Fibroblast of mammary gland (primary cell): ENCODE measurements at places on chromosomes 2 and 18.
A peak's percentile ranks its signal among the peaks of the same experiment; 100 is the strongest.

DNA sequence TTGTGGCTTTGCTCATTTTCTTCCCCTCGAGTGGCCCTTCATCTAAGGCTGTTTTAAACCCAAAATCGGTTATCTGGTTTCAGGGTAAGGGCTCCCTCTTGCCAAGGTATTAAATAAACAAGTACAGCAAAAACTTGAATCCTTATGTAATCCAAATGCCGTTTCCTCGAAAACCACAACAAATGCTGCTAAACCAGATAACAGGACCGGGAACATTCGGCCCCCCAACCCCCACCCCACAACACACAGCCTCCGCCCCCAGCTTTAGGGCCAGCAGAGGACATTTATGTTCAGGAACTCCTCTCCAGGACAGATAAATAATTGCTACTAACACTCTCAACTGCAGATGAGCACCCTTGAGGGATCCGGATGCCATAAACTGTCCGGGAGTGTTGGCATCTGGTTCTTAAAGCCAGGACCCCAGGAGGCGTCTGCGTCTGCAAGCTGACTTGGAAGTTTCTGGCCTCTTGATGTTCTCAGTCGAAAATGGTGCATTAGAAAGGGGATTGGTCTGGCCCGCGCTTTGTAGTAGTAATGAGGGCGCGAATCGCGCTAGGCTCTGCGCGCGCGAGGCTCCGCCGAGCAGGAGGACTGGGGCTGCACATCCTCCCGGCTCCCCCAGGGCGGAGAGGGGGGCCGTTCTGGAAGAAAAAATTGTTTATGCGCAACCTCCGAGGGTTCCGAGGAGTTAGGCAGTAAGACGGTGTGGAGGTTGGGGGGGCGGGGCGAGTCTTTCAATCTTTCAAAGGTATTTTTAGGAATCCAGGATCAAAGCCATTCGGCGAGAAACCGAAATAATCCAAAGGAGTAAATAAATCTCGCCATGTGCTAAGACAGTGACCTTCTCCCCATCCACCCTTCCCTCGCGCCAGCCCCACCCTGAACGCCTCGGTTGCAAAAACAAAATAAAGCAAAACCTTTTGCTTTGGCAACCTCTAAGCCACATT is 3.9 kb upstream of the ID2 start:
- DNase-seq = peak; percentile 44

DNA sequence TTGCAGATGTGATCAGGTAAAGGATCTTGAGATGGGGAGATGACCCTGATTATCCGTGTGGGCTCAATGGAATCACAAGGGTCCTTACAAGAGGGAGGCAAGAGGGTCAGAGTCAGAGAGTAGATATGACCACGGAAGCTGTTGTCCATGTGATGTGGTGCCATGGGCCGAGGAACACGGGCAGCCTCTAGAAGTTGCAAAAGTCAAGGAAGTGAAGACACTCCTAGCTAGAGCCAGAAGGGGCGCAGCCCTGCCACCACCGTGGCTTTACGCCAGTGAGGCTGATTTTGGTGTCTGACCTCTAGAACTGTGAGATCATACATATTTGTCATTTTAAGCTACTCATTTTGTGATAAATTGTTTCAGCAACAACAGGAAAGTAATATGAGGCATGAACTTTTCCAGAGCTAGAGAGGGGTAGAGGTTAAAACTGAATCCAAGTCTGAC is 114.4 kb downstream of the CAPN13 start:
- DNase-seq = no peak

DNA sequence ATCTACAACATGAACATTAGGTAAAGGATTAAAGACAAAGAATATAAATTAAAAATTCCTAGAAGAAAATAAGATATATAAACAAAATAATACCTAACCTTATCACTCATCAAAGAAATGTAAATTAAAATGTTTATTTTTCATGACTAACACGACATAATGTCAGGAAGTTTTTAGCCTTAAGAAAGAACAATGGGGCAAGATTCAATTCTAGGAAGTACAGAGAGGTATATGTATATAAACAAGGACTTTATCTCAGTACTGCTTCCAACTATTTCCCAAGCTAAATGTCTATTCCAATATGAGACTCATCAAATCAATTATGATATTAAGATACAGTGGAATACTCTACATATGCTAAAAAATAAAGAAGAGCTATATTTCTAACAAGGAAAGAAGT is 44.1 kb downstream of the TTC21B start:
- DNase-seq = no peak

GRCh38 chr2:169928463-169928864 is 101.2 kb downstream of the UBR3 start:
- peak; percentile 67 for DNase-seq

DNA sequence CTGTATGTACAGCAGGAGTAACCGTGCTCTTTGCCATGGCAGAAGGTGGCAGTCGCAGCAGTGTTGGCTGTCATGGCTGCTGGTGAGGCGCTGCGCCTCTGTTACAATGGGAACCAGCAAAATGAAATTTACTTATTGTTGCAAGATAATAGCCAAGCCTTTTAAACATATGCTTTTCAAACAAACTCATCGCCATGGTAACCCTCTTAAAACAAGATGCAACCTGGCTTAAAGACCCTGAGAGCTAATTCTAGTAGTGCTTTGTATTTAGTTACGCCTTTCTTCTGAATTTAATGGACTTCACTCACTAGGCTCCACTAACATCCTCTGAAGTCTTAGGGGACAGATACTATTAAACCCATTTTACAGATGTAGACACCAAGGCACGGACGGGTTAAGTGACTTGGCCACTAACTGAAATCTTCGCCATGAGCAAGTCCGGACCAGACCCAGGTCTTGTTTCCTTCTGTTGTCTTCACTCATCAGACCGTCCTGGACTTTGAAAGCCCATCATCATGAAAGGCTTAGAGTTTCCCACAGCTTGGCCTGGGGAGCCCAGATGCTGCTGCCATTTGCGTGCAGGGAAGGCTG is 111.6 kb upstream of the ODC1 start:
- no peak for DNase-seq

DNA sequence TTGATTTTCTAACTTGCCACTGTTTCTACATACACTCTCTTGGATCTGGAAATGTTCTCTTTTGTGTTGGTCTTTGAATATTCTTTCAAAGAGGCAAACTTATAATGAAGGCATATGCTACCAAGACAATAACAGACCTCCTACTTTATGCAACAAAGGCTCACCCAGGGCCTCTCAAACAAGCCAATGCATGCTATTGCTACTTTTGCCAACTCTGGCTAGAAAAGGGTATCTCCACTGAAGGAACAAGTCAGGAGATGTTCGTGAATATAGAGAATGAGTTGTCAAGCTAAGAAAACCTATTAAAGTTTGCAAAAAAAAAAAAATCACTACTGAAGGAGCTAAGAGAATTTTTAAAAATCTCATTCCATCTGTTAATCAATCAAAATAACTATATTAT is 15.9 kb upstream of the DSG2 start:
- DNase-seq = no peak

DNA sequence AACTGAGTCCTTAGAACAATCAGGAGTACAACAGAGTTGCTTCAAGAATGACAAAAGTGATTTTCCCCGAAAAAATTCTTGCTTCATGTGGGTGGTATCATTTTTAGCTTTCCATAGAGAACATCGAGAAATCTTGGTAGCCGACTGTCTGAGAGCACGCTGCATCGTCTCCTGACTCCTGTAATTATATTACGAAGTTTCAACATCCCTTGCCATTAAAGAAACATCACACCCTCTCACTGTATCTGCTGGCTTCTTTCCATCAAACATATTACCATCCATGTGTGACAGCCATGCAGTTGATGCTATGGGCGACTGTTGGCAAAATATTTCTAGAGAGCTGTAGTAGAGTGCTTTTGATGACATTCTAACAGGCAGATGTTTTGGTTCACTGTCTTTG is 311.2 kb downstream of the CMPK2 start:
- DNase-seq = no peak

GRCh38 chr18:34901299-34901698 is 139.9 kb upstream of the MAPRE2 start:
- peak; percentile 29 for DNase-seq

DNA sequence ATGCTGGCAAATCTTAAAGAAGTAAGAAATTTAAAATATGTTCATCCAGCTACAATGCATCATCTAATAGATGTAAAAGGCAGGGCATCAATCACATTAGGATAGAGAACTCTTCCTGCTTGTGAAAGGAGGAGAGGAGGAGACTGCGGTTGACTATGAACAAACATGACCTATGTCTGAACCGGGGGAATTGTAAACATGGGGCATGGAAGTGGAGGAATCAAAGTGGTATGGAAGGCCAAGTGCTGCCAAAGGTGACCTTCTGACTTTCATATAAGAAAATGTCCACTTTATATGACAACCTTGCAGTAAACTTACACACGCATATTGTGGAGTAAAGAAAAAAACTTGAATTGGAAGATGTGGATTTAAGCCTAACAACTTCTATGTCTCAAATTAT is 20.0 kb upstream of the SLC8A1 start:
- DNase-seq = no peak

DNA sequence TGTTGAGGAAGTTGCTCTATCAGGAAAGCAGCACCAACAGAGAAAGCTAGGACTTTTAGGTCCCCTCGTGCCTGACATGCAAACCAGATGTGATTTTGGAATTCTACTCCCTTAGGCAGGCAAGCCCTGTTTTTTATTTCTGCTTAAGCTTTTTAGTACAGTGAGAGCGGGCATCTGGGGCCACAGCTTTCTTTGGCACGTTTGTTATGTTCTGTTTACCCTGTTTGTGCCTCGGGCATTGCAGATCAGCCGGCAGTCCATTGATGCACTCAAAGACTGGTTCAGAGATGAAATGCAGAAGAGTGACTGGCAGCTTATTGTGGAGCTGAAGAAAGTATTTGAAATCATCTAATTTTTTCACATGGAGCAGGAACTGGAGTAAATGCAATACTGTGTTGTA is 61.9 kb downstream of the EIF5B start:
- DNase-seq = no peak

DNA sequence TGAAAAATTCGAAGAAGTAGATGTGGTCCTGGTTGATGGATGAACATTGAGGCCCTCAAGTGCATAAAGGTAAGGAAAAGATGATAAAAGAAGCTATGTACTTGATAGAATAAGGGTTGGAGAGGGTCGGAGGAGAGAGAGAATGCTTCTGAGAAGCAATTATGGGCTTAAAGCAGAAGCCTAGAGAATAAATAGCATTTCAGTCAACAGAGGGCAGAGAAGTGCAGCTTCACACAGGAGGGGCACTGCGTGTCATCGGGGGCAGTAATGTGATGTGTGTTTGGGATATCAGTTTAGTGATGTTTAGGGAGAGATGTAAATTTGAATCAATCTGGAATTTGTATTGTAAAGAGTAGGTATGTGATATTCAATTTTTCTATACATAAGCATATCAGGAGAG is 334.5 kb downstream of the PIK3C3 start:
- no peak for DNase-seq

DNA sequence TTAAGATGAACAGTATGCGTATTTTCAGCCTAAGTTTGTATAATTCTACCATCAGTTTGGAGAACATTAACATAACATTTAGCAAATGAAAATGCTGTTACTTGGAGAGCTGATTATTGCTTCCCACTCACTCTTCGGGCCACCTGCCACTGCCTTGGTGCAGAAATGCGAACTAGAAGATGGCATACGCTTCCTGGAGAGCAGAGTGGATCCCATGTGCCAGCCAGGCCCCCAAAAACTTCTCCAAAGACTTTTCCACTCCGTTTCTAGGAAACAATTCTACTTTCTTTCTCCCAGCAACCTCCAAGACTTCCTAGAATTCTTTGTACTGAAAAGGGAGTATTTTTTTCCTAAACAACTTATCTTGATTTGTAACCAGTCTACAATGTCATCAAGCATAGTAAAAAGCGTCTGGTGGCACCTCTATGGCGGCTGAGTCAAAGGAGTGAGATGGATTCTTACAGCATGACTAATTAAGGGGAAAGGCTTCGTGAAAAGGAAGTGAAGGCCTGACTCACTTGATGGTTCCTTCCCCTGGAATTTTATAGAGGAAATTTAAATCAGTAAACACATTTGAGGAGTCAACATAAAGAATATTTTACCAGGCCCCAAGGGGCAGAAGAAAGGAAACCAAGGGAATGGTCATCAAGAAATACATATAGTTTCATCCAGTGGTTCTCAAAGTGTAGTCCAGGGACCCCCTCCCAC is 36.6 kb downstream of the FEZ2 start:
- DNase-seq = peak; percentile 90

DNA sequence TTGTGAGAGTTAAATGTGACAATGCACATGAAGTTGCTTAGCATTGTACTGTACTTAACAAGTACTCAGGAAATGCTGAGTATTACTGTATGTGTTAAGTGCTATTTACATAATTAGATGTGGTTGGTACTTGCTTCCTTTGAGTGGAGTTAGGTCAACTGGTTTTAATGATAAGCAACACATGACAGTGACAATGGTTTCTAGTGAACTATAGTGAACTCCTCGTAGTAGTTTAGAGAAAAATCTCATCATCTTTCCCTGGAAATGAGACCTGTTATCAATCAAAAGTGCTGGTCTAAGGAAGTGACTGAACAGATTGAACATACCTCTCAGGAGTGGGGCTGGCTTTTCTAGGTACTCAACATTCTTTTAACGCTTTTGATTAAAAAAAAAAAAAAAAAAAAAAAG is 29.2 kb upstream of the ZDBF2 start:
- DNase-seq = no peak

DNA sequence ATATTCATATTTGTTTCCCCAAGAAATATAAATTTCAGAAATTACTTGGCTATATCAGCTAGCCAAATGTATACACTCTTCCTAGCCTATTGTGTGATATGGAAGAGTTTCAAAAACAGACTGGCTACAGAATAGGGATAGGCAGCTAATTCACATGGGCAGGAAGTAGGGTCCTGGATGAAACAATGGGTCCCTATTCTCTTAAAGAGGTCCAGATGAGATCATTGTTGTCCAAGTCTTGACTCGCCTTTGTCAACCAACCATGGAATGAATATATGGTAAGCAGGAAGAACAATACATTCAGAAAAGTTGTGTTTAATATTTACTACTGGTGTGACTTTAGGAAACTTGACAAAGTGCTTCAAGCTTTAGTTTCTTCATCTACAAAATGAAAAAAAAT is 319.9 kb downstream of the NBAS start:
- no peak for DNase-seq

DNA sequence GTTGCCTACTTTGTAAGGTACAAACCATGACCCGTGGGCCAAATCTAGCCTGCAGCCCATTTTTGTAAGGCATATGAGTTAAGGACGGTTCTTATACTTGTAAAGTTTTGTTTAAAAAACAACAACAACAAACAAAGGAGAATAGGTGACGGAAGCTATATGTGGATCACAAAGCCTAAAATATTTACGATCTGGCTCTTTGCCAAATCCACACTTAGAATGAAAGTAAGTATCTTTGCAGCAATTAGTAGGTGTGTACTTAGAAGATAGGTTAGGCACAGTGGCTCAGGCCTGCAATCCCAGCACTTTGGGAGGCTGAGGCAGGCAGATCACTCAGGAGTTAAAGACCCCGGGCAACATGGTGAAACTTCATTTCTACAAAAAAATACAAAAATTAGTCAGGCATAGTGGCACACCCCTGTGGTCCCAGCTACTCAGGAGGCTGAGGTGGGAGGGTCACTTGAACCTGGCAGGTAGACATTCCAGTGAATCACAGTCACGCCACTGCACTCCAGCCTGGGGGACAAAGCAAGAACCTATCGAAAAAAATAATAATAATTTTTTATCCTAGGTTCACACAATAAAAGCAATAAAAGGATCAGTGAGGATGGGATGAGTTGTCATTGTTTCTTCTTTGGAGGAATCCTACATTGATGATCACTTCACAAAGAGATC is 57.8 kb upstream of the CTAGE1 start:
- DNase-seq = no peak
